Parietal lobe (tissue), 2 donors: ENCODE measurements at places on chromosomes 7 and 10. TPM values are rescaled to one million over a fixed set of nuclear protein-coding genes. Genes with fewer than 3 reads are reported as not detected.

The PPRC1 gene
- total RNA-seq, result 21.6 TPM

The DHTKD1 gene
- total RNA-seq, result 74.2 TPM

The AGBL3 gene
- total RNA-seq, result 10.3 TPM

The PTPRZ1 gene
- 523 TPM for total RNA-seq

The ANK3 gene
- 552 TPM for total RNA-seq
